Stimulated activated CD4-positive, alpha-beta T cell treated with anti-CD3 and anti-CD28 coated beads, Interleukin-15, amount 100 ng/mL, for 1 hour (primary cell): ENCODE measurements at places on chromosomes 6 and 20.

GRCh38 chr6:26246058-26246457 is 118.9 kb upstream of the BTN3A2 start:
- DNase-seq, result no peak

DNA sequence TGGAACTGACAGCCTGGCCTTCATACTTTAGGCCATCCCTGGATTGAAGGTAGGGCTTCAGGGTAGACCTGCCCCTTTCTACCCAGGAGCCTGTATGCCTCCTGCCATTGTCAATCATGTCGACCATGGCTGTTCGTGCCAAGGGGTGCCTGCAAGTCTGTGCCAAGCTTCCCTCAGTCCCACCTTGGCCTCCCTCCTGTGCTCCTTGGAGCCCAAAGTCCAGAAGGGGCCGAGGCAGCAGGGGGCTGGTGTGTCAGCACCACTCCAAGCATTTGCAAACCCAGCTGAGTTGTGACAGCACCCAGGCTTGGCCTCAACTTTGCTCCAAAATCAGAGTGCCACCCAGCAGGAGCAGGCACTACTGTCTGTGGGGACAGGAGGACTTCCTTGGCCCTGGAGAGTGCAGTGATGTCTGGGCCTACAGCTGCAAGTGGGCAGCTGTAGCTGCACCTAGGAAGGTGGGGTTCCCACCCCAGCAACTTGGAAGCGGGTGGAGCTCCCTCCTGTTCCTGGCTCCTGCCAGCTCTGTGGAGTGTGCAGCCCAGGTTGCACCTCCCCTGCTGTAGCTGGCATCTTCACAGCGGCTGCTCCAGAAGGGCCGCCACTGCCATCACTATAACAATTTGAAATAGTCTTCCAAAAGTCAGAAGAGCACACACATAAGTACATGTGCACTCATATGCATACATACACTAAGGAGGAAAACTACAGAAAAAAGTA is 1719.3 kb downstream of the HACE1 start:
- DNase-seq, result no peak

DNA sequence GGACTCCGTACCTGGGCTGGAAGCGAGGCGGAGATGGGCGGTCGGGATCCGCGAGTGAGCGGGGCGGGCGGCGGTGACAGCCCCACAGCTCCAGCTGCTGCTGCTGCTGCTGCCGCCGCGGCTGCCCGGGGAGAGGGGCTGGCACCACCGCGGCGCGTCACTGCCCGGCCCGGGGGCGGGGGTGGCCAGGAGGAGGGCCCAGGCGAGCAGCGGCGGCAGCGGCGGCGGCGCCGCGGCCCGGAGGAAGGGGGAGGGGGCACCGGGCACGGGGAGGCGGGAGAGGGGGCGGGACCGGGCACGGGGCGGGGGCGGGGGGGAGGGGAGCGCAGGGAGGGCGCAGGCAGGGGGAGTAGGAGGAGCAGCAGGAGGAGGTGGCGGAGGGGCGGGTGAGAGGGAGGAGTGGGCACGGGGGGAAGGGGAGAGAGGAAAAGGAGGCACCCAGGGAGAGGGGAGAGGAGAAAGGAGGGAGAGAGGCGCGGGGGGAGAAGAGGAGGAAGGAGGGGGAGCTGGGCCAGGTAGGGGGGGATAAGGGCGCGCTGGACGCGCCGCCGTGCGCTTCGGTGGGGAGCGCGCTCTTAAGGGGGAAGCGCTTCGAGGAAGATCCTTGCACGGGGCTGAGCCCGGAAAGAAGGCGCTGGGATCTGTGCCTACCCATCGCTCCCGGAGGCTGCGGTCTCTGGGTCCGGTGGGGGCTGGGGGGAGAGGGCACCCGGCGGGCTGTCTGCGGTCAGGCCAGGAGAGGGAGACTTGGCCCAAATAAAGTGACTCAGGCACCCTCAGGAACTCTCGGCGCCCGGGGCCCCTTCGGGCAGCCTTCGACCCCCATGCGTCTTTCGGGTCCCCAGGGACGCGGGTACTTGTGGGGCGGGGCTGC is 101.5 kb downstream of the NOL4L start:
- peak; percentile 44 for DNase-seq

GRCh38 chr6:149899926-149900619 is 2.2 kb upstream of the RAET1E start:
- DNase-seq, result no peak

- no peak for DNase-seq
Measured at GRCh38 chr6:16418151-16418550, 179.8 kb downstream of the GMPR start.

GRCh38 chr20:58447511-58448391 is 58.7 kb downstream of the VAPB start:
- DNase-seq, result peak; percentile 11

- DNase-seq, result no peak
Measured at GRCh38 chr6:13474360-13474759, 13.0 kb downstream of the GFOD1 start.

GRCh38 chr20:36784900-36785299 is 11.3 kb upstream of the DSN1 start:
- no peak for DNase-seq

- DNase-seq, result no peak
Measured at GRCh38 chr6:113496166-113496565, 361.0 kb upstream of the MARCKS start.

DNA sequence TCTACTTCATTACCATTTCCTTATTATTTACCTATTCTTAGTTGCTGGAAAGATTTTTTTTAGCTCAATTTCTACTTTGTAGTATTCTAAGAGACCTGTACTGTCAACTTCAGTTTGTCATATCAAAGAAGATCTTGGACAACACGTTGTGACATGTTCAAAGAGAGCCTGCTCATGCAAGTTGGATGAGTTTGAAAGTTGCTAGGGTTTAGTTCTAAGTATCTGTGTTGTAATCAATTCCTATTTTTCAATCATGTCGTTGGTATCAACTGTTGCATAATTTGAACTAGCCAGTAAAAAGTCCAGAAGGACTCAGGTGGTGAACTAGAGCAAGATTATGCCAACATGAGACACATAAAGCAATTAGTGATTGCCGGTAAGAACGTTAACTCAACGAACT is 30.2 kb downstream of the PKIB start:
- DNase-seq, result no peak

DNA sequence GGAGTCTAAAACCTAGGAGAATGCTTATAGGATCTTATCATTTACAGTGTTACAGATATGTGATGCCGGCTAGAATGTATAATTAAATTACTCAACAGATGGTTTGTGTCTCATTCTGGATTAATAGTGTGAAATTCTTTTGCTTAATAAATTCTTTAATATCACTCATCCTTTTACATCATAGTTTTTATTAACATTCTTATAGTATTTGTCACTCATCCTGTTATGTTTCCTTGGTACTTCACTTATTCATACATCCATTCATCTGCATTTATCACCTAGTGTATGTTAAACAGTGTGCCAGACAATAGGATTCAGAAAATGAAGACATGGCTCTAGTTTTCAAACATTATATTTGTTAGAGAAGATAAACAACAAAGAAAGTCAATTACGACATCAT is 468.7 kb downstream of the FRK start:
- DNase-seq, result no peak

DNA sequence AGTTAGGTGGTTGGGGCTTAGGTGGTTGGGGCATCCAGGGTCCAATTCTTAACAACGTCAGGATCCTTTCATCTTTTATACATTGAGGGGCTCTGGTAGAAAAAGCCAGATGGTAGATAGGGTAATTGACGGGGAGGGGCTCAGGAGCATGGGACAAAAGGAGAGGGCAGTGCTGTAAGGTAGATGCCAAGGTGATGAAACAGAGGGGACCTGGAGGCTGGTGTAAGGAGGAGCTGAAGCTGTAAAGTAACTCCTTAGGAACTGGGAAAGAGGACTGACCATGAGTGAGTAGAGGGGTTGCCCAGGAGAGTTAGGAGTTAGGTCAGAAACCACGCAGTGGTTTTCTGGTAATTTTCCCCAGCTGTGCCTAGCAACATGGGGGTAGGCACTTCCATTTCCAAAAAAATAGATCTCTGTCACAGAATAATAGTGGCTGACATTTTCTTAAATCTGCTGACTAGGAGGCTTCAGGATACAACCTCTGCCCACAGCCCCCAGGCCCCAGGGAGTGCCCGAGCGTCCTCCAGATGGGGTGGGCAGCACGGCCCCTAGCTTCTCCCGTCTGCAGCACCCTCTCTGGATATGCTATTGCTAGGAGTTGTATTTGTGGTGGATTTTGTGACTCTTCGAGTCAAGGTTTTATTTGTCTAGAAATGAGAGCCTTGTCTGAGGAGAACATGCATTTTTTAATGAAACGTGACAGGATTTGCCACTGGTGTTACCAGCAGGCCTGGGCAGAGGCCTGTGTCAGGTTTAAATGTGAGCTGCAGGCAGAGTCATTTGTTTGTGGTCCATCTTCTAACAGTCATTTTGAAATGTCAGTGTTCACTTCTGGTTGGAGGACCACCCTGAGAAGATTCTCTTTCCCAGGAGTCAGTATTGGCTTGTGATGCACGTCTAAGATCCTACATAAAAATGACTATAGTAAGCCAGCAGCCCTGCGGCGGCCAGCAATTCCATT is 44.6 kb downstream of the TULP4 start:
- no peak for DNase-seq

DNA sequence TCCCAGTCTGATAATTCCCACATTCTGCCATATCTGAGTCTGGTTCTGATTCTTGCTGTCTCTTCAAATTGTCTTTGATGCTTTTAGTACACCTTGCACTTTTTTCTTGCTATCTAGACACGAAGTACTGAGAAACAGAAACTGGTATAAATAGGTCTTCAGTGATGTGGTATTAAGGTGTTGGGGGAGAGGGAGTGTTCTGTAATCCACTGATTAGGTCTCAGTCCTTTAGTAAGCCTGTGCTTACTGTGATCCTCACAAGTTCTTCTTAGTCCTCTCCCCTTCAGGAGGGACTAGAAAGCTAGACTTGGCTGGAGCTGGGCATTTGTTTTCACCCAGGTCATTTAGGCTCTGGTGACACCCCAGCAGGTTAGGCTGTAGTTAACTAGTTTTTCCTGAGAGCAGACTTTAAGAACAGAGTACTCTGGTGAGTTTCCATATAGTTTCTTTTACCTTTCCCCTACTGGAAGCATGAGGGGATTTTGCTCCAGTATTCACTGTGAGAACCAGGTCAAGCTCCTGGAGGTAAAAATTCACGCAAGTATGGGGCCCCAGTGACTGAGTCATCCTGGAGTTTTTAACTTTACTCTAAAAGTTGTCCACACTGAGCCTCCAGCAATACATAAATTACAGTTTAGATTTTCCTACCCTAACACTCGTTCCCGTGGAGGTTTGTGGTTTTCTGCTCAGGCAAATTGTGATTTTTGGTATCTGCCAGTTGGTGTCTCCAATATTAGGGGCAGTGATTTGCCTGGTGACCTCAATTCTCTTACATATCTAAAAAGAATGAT is 154.6 kb downstream of the CDKAL1 start:
- no peak for DNase-seq

- DNase-seq, result no peak
Measured at GRCh38 chr6:134703206-134703605, 246.7 kb downstream of the ALDH8A1 start.

- DNase-seq, result no peak
Measured at GRCh38 chr6:139436200-139436956, 61.9 kb upstream of the CITED2 start.

DNA sequence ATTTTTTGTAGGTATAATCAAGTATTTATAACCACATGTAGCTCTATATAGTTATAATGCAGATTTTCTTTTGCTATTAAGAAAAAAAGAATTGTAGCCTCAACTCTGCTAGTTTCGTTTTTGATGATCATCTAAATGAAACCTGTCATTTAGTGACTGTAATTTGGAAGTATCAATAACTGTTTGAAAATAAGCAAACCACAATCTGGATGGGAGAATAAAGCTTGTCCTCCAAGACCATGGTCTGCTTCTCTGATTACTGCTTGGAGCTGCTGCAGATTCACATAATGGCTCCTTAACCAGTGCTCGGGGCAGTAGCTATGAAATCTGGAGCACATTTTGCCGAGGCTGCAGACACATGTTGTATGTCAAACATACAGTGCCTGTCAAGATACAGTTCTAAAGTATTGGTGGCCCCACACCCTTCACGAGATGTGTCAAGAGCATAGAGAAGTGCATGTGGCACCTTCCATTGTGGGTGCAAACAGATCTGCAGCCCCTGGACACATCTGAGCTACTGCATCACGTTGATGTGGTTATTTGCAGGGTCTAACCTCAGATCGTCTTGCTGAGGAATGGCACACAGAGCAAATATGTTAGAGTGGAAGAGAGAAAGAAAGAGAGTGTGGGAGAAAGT is 255.7 kb upstream of the SUPT3H start:
- no peak for DNase-seq

GRCh38 chr6:111763381-111763780 is 109.9 kb downstream of the FYN start:
- DNase-seq, result no peak

- no peak for DNase-seq
Measured at GRCh38 chr20:41001497-41001896, 27.1 kb upstream of the TOP1 start.

GRCh38 chr6:152637296-152638047 is at the start of gene SYNE1:
TSS of gene SYNE1 (minus strand) at chr6:152637362. CDS start at chr6:152628331, 9,031 bp downstream.
- DNase-seq, result no peak

GRCh38 chr20:3545401-3545925 is 74.6 kb downstream of the ATRN start:
- DNase-seq, result no peak

GRCh38 chr6:162177746-162178145 is 549.8 kb downstream of the PRKN start:
- no peak for DNase-seq

DNA sequence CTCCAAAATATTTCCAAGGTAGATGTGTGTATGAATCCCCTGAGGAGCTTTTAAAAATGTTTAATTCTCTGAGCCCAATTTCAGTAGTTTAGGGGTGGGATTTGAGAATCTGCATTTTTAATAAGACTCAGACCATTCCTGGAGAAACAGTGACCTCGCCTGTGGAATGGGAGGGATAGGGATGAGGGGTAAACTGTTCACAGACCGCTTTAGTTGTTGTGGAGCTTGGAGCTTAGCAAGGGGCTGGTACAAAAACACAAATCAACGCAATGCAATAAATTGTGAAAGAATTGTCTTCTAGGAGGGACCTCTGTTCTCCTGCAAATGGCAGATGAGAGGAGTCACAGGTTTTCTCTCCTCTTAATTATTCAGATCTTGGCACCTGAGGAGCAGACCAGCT is 239.3 kb upstream of the SULF2 start:
- DNase-seq, result no peak

DNA sequence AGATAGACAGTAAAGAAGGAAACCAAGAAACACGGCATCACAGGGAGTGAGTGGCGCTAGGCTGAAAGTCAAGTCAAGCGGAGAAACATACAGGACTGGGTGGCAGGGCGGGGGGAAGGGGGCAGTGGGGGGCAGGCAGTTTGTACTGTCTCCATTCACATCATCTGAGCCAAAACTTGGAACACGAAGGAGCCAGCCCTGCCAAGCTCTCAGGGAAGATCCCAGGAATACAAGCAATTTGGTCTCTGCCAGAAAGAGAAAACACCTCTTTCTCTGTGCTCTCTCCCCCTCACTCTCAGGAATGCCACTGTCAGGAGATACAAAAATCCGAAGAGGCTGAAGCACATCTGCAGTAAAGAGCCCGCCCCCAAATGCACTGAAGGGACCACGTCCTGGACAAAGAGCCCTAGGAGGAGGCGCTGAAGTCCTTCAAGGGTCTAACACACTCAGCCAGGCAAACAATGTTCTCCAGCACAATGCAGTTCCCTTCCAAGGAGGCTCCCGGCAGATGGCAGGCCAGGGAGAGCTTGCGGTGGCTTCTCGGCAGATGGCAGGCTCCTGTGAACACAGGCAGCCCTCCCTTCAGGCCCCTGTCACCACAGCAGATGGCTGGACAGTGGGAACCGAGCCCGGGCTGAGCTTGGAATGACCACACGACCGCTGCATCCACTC is 90.0 kb downstream of the ATP9A start:
- DNase-seq, result no peak
